ENCODE measurements at places on chromosomes 3 and 15.

DNA sequence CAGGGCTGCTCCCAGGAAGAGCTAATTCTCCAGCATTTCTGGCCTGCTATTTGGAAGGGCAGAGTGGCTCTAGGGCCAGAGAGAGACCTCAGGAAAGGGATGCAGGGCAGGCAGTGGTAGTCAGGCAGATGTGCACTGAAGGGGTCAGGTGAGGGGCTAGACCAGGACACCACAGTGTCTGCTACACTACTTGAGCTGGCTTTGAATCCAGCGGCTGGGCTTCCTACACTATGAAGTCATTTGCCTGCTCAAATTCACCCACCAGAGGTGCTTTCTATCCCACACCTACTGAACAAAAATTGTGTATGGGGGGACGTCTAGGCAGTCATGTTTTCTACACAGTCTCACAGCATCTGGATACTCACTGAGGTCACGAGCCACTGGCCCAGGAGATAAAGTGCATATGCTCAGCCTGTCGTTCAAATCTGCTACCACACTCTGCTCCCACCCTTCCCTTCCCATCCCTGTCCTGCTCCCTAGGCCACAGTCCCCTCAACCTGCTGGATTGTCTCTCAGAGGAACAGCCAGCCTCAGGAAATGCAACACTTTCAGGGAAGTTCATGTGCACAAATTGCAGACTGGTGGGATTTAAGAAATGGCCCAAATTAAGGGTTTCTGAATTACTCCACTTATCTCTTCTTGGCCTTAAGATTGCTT, 49.9 kb upstream of the SLC6A11 start:
- DNase-seq, result no peak

DNA sequence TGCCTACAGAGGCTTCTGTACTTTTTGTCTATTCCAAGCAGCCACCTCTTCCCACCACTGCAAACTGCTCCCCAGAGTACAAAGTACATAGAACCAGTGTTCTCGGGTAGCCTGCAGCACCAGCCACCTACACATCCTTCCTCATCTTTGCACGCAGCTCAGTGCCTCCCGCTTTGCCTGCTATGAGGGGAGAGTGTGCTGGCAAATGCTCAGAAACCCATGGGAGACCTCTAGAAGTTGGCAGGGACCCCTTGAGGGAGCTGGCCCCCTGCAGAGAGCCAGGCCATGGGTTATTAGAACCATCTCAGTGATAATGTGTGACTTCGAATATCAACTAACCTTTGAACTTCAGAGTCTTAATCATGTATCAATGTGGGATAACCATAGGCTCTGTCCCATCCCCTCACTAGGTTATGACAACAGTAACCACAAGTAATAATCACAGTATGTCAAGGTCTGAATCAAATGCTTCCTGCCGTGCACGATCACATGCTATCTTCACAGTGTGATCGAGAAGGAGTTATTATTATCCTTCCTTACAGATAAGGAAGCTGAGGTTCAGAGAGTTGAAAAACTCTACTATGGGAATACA, 22.8 kb upstream of the SMAD3 start:
- no peak for DNase-seq

- no peak for DNase-seq
Observed at GRCh38 chr15:96403071-96403470, 72.6 kb downstream of the NR2F2 start.

GRCh38 chr15:57969355-57969754, 96.2 kb downstream of the ALDH1A2 start:
- DNase-seq, result no peak

- DNase-seq, result no peak
Observed at GRCh38 chr3:145727476-145727875, 433.5 kb downstream of the PLOD2 start.

DNA sequence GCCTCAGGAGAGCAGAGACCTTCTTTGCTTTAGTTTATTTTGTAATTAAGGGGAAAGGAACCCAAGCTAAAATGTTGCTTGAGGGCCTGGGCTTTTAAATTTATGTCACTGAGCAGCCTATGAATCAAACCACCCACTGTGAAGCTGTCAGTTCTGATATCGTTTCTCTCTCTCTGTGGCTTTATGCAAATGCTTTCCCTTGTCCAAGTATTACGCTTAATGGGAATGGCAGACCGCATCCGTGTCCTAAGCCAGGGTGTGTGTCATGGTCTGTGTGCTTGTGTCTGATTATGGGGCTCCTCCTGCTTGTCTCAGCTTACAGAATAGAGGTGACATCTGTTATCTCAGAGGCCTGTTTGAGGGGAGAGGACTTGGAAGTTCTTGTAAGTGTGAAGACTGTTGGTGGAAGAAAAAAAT, 82.4 kb downstream of the EBLN2 start:
- no peak for DNase-seq

DNA sequence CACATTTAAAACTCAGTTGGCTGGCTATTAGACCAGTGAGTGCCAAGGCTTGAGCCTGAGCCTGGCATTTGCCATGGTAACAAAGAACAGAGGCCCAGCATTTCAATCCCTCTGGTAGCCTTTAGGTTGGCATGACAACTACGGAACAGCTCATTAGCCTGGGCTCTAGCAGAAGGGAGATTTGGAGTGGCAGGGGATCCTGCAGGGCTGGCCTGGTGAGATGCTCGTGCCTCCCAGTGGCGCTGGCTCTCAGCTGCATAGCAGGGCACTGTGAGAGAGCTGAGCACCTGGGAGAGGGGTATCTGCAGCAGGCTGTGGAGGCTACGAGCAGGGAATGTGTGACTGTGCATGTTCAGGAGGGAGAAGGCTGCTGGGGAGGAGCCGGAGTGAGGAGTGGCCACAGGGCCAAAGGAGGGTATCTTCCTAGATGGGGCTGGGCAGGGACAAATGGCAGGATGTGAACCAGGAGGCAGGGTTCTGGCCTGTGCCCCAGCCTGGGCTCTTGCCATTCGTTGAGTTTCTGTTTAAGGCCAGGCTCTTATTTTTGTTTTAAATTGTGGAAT, 5.6 kb upstream of the ABTB1 start:
- DNase-seq, result no peak

- DNase-seq, result no peak
Observed at GRCh38 chr3:65083240-65083639, 395.4 kb upstream of the ADAMTS9 start.

DNA sequence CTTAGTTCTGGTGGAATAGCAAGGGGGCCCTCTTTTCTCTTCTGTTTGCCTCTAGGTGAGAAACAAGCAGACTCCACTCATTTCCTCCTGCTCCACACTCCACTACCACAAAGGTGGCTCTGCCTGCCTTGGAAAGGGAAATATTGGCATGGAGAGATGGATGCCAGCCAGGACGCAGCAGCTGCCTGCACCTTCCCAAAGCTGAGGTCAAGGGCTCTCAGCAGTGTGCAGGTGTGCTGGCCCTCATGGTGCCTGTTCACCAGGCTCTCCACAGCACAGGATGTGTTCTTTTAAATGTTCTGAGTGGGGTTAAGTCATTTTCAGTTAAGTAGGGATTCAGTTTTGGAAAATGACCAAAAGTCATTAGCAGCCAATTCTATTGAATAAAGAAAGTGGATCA, 211.2 kb upstream of the STRIT1 start:
- no peak for DNase-seq

DNA sequence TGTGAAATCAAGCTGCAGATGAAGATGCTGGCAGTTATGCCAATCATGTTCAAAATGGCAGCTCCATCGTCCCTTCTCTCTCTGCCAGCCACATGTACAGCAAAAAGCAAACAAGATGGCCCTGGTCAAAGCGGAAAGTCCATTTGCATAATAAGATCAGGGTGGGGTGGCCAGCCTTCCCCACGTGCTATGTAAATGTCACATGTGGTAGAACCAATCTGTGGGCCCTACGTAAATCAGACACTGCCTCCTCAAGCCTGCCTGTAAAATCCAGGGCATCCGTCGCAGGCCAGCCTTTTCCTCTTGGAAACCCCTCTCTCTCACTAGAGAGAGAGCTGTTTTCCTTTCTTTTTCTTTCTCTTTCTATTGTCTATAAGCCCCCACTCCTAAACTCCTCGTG, 243.5 kb upstream of the KBTBD8 start:
- DNase-seq, result no peak

GRCh38 chr3:183538486-183538885, 17.0 kb downstream of the KLHL6 start:
- DNase-seq, result no peak

DNA sequence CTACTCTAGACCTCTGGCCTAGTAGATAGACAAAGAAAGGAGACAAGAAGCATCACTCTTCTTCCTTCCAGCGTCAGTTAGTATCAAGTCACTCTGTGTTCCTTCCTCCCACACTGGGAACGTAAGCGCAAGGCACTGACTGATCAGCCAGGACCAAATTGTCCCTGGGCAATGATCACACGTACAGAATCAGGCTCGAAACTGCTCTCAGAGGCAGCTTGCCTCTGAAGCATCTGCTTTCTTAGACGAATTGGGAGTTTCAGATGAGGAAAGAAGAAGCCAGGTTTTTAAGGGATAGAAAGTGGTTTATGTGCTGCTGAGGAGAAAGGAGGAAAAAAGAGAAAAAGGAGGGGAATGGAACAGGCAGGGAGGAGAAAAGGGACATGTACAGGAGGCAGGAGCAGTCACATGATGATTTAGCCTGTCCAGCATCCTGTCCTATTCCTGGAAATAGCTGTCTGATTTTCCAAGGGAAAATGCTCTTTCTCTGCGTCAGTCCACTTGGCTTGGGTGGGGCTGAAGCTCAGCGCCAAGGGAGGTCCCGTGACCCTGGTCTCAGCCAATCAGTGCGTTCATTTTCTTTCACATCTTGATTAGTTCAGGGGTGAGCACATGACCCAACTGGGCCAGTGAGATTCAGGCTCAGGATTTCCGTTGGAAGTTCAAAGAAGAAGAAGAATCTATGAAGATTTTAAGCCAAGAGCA, 102.0 kb upstream of the PRICKLE2 start:
- DNase-seq, result no peak

DNA sequence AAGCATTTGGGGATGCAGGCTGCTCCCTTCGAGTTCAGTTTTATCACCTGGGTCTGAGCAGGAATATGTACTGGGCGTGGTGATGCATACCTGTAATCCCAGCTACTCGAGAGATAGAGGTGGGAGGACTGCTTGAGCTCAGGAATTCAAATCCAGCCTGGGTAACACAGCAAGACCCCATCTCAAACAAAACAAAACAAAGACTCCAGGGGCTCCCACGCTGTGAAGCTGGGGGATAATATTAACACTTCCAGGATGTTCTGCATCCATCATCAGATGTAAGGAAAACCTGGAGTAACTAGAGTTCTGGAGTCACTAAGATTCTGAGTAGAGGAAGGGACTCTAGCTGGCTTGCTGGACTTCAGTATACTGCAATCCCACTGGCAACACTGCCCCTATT, 40.6 kb downstream of the LYZL4 start:
- no peak for DNase-seq

DNA sequence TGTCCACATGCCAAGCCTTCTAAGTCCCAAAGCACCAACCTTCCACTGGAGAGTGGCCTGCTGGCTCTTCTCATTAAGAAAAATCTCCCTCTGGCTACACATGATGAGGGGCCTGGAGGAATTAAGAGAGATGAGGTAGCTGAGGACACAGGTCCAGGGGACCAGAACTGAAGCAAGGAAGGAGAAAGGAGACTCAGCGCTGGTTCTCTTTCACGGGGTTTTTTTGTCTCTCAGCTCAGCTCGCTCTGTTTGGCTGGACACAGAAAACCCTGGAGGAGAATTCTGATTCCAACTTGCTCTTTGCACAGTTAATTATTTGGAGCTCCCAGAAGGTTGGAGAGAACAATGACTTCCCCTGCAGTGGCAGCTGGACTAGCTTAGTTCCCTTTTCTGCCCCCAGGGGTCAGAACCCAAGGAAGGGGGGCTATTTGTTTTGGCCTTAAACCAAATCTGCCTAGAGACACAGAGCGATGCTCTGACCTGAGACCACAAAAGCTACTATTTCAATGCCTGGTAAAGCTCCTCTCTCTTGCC, 507.6 kb downstream of the FHIT start:
- no peak for DNase-seq

DNA sequence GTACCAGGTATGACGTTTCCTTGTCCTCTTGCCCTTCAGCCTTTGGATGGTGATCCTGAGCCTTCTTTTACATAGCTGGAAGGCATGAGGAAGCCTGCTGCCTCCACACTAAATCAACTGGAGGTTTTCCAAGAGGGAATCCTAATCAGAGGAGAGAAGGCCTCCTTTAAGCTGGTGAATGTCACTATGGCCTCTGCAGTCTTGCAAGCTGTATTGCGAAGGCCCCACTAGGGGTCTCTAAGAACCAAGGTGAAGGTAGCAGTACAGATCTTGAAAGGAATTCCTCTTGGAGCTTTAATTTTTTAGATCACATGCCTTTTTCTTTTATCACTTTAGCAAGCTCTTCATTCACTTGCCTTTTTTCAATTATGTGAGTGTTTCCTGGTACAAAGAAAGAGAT, 119.2 kb downstream of the GHSR start:
- DNase-seq, result no peak

DNA sequence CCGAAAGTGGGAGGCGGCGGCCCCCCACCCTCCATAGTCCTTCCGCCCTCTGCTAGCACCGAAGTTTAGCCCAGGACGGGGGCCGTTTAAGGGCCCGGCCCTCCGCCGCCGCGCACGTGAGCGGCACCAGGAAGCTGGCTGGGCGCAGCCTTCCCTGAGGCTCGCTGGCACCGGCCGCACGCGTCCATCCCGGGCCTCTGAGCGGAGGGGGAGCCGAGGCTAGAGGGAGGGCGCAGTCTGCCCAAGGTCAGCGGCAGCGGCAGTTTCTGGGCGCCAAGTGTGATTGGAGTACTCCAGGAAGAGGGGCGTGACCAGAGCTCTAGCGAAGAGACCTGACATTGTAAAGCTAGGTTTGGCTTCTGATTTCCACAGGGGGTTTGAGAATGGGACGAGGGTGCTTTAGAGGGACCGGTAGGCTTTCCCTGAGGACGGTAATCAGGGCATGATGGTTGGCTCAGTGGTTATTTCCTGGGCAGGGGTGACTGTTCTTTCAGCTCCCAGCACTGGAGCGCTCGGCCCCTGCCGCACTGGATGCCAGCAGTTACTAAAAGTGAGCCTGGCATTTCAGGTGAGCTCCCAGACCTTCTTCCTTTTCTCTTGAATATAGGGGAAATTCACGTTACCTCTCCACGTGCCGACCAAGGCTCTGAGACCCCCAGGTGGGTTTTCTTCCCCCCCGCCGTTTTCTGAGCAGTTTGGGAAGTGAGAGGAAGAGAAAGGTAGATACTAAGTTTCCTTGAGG, 853 bp downstream of the TEX264 start:
- DNase-seq, result no peak

DNA sequence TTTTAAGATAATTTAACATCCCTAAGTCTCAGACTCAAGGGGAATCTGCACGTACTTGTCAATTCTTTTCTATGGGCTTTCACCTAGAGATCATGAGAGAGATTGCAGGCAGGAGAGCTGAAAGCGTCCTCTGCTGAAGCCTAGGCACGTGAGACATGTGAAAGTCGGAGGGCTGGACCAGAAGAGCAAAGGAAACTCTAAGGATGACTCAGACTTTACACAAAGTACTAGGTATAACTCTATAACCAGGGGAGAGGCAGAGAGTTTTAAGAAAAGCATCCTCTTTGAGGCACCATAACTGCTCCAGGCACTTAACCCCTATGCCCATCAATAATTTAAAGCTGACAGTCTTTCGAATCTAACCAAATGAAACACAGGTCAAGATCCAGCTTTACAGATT, 436.6 kb downstream of the VGLL3 start:
- no peak for DNase-seq

GRCh38 chr3:191768421-191768820, 307.5 kb downstream of the PYDC2 start:
- no peak for DNase-seq

- DNase-seq, result no peak
Observed at GRCh38 chr3:43005253-43005652, 26.1 kb downstream of the GASK1A start.

GRCh38 chr15:85318732-85319076, 61.7 kb upstream of the AKAP13 start:
- no peak for DNase-seq

GRCh38 chr3:50003216-50003615, 63.3 kb downstream of the RBM6 start:
- no peak for DNase-seq

Data from stimulated activated CD4-positive, alpha-beta T cell treated with anti-CD3 and anti-CD28 coated beads, Interleukin-1b, Interleukin-23, amount 100 ng/mL, for 1 hour (primary cell).